ENCODE measurements at places on chromosomes 12 and 14.

DNA sequence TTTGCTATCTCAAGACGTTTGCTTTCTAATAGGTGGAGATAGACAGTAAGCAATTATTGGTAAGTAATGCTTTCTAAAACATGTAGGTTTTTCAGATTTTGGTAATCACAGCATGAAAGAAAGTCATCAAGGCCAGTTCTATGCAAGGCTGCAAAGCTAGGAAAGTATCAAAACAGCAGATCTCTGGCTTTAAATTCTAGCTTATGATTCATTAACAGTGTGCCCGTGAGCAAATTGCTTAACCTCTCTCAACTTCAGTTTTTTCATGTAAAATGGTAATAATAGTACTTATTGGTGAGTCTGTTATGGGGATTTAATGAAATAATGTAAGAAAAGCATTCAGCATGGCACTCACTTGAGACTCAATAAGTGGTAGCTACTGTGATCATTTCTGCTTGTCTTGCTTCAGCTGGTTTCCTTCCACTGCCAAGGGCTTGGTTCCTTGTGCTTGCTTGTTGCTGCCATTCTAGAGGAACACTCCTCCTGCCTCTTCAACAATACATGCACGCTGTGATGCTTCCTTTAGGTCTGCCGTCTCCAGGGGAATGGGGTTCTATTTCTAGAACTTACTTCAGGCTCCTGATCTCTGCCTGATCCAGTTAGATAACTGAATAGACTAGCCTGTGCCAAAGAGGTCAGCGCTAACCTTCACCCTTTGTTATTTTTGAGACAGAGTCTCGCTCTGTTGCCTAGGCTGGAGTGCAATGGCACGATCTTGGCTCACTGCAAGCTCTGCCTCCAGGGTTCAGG is 88.4 kb downstream of the CAND1 start:
- H3K36me3 ChIP-seq: no peaks in the 10 kb centered on the region
- H3K27me3 ChIP-seq: no peaks in the 10 kb centered on the region
- H3K4me3 ChIP-seq: no peak overlapping the region

DNA sequence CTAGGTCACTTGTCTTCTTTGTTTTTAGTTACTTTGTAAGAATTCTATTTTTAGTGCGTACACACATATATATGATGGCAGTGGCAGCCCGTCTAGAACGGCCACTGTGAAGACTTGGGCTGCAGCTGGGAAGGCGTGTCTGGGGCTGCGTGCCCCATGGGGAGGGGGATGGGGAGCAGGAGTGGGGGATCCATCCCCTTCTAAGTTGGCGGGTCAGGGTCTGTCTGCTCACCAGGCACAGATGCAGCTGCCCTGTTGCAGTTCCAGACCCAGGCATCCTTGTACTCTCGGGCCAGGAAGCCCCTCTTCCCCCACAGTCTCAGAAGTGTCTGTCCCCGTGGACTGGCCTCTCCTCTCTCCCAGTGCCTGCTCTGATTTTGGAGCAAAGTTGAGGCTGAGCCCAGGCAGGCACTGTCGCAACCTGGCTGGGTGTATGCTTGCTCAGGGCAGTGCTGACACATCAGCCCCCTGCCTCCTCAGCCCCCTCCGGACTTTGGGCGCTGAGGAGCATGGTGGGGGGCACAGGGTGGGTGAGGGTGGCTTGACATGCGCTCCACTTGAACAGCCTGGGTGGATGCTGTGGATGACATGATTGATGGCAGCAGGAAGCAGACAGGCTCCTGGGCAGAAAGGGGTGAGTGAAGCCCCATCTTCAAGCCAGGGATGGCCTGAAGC is 271.2 kb upstream of the NAV3 start:
- no peaks in the 10 kb centered on the region for H3K4me1 ChIP-seq
- DNase-seq: no peak
- H3K4me3 ChIP-seq: no peak overlapping the region
- no peak overlapping the region for H3K27ac ChIP-seq
- H3K36me3 ChIP-seq: no peaks in the 10 kb centered on the region

- no peaks in the 10 kb centered on the region for H3K36me3 ChIP-seq
- H3K27me3 ChIP-seq: peaks cover 43% of the 10 kb centered on the region
- DNase-seq: peak; percentile 87
- H3K4me1 ChIP-seq: peaks cover 29% of the 10 kb centered on the region
- H3K4me3 ChIP-seq: peak overlapping the region; percentile 93
- peak overlapping the region; percentile 81 for H3K27ac ChIP-seq
Measured at GRCh38 chr12:26125400-26126339, 833 bp upstream of the BHLHE41 start.

- no peaks in the 10 kb centered on the region for H3K27me3 ChIP-seq
- H3K27ac ChIP-seq: peak overlapping the region; percentile 15
- H3K4me1 ChIP-seq: peaks cover 13% of the 10 kb centered on the region
- H3K36me3 ChIP-seq: no peaks in the 10 kb centered on the region
- no peak overlapping the region for H3K4me3 ChIP-seq
Measured at GRCh38 chr14:32703183-32703621, 235.5 kb upstream of the NPAS3 start.
